ENCODE measurements at places on chromosomes 16 and 17.

DNA sequence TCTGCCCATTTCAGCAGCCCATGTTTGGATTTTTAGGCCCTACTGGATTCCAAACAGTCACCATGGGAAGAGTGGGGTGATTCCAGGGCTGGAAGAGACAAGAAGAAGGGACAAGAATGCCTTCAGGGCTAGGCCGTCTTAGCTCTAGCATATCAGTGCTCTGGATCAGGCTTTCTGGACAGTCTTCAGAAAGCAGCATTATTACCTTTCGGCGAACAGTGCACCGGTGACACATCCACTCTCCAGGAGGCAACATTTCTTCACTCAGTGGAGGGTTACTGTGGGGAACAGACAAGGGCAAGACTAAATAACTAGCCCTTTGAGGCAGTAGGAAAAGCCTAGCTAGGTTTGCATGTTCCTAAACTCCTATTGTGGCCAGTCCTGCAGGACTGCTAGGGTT lies 23.9 kb upstream of the DHRS13 start:
- DNase-seq = no peak

DNA sequence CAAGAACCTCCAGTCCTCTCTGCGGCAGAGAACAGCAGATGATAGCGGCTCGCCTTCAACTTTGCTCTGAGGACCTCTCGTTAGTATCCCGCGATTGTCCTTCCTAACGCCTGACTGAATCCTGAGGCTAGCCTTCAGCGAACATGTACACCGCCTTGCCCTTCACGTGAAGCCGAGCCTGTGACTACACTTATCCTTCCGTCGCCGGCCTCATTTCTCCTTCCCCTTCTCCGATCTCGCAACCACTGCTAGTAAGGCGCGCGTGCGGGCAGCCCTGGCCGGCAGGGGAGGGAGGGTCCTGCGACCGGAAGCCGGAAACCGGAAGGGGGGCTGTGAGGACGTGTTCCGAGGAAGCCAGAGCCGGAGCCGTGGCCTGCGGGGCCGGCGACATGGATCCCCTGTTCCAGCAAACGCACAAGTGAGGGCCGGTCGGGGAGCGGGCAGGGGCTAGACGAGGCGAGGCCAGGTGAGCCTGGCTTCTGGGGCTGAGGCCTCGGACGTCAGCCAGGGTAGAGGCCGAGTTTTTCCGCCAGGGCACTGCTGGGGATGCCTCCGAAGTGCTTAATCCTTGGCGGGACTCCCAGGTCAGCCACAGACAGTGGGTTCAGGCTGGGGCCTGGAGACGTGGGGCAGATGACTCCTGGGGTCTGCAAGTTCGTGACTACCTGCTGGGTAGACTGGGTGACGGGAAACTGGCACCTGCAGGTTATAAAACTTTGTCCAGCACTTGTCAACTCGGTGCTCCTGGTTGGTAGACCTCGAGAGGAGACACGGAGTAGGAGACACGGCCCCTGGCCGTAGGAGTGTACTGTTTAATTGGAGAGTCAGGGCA lies at the start of gene GOSR2:
Gene GOSR2 (plus strand): TSS at position 357 of the 832 bp plus-strand sequence. CDS start 33 bp downstream, at position 390.
- peak; percentile 77 for DNase-seq

DNA sequence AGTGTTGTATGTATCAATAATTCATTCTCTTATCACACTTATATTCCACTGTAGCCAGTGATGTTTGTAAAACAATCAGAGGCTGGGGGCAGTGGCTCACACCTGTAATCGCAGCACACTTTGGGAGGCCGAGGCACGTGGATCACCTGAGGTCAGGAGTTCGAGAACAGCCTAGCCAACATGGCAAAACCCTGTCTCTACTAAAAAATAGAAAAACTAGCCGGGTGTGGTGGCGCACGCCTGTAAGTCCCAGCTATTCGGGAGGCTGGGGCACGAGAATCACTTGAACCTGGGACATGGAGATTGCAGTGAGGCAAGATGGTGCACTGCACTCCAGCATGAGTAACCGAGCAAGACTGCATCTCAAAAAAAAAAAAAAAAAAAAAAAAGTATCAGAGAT lies 217.0 kb downstream of the CPPED1 start:
- no peak for DNase-seq

- DNase-seq = no peak
Measured at GRCh38 chr17:57282296-57282695, 26.0 kb downstream of the MSI2 start.

DNA sequence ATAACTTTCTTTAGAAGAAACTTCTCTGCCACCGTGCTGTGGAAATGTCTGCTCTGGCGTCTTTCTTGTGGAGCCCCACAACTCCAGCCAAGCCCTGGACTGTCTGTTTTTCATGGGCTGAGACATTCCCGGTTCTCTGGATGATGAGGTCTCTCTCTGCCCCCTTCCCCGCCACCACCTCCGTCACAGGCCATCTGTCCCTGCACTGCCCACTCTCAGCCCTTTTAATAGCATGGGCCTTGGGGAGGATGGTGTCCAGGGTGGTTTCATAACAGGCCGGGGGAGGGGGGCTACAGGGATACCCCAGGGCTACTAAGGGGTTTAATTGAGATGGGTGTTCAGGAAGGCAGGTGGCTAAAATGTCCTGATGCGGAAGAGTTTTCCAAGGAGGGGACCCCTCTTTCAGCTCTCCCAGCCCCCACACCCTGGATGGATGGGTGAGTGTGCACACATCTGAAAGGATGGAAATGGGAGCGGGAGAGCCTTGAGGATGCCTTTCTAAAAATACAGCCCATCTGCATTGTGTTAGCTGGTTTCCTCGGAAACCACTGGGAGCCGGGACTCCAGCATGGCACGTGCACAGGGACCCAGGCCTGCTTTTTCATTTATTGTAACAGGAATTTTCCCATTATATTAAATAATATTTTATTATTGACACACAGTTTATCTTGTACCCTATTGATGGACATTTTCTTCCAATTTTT lies 14.6 kb upstream of the NDRG4 start:
- no peak for DNase-seq

GRCh38 chr17:50502301-50502990 lies 5.8 kb upstream of the MYCBPAP start:
- DNase-seq = no peak

DNA sequence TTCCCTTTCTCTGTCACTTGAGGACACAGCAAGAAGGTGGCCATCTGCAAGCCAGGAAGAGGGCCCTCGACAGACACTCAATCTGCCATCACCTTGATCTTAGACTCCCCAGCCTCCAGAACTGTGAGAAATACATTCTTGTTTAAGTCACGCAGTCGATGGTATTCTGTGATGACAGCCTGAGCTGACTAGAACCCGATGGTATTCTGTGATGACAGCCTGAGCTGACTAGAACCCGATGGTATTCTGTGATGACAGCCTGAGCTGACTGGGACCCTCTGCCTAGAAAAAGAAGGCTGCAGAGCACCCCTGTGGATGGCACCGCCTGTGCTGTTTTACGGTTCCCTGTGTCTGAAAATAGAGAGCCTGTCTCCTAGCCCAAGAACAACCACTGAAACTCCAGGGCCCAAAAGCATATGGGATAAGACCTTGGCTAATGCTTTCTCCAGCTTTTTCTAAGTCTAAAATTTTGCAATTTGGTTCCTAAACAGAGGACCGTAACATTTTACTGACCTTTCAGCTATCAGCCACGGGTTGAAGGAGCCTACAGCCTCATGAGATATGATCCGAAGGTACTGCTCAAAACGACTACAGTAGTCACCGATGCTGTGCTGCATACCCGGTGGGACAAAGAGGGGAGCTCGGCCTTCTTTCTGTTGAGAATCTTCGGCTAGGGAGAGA lies 33.1 kb upstream of the PITPNM3 start:
- no peak for DNase-seq

DNA sequence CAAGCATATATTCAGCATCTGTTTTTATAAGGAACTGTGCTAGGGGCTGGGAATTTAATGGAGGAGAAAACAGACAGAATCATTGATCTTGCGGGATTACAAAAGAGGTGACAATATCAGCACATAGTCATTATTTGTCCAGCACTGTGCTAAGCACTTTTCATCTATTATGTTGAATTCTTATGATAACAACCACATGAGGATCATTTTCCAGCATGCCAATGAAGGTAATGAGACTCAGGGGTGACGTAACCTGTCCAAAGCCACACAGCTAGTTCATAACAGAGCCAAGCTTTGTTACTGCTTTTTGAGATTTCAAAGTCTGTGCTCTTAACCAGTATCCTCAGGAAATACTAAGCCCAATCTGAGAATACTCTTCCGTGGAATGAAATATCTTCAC lies 503.3 kb downstream of the CDH13 start:
- DNase-seq = no peak

DNA sequence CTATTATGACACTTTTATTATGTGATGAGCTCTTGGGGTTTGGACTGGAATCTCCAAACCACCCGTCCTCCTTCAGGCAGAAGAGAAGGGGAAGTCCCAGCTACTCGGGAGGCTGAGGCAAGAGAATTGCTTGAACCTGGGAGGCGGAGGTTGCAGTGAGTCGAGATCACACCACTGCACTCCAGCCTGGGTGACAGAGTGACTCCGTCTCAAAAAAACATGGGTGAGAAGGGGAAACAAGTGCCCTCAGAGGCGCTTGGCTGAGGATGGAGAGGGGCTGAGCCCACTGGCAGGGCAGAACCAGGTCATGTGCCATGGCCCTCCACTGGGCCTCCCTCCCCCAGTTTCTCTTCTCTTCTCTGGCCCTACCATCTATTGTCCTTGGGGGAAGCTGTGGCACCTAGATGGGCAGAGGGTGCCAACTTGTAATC lies 120.9 kb upstream of the SMURF2 start:
- DNase-seq = no peak

GRCh38 chr16:58530179-58530578 lies 14.9 kb downstream of the SETD6 start:
- no peak for DNase-seq

- no peak for DNase-seq
Measured at GRCh38 chr16:9099131-9099625, 7.7 kb downstream of the HAPSTR1 start.

GRCh38 chr17:79953335-79953734 lies 82.3 kb downstream of the TBC1D16 start:
- DNase-seq = no peak

DNA sequence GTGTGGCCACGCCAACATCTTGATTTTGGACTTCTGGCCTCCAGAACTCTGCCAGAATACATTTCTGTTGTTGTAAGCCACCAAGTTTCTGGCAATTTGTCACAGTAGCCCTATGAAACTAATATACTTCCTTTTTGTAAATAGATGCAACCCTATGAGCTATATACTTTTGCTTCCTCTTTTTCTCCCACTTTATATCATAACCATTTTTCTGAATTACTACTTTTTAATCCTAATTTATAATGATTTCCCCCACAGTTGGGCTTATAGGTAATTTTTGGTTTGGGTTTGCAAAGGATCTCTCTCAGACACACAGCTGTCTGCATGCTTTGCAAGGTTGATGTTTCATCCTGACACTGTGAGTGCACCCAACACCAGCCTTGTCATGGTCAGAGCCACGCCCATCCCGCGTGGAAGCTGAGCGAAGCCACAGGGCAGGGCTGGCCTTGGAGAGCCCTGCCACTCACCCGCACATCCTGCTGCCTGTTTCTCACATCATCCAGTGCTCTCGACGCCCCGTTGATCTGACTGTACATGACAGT lies 5.8 kb downstream of the TRIM25 start:
- no peak for DNase-seq

DNA sequence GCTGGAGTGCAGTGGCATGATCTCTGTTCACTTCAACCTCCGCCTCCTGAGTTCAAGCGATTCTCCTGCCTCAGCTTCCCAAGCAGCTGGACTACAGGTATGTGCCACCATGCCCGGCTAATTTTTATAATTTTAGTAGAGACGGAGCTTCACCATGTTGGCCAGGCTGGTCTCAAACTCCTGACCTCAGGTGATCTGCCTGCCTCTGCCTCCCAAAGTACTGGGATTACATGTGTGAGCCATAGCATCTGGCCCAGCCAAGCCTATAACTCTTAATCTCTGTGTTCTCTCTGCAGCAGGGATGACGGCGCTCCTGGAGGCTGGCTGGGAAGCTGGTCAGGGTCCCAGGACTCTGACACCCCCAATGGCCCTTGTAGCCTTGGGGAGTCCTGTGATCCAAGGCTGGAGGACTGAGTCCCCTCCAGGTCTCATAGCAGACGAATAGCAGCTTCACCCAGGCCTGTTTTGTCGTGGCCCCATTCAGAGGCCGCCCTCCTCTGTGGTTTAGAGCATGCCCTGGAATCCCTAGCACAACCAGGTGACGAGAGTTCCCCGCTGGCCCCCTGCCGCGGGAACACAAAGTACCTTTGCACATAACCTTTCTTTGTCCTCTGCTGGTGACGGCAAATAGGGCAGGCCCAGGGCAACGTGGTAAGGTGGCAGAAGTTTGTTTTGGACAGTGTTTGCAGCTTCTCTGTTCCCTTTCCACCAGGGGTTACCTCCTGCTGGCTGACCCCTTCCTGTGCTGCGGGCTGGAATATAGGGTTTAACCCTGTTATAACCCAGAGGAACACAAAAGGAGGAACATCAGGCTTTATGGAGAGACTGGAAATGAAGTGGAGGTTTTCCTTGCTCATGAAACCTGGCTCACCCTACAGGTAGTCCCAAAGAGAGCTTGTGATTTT lies 43.0 kb upstream of the TOB1 start:
- no peak for DNase-seq

GRCh38 chr16:1839554-1839953 lies 12.5 kb downstream of the FAHD1 start:
- DNase-seq = no peak

- DNase-seq = no peak
Measured at GRCh38 chr17:81898029-81898866, 3.8 kb upstream of the NPB start.

GRCh38 chr16:85284141-85284817 lies 172.0 kb upstream of the CIBAR2 start:
- peak; percentile 27 for DNase-seq

DNA sequence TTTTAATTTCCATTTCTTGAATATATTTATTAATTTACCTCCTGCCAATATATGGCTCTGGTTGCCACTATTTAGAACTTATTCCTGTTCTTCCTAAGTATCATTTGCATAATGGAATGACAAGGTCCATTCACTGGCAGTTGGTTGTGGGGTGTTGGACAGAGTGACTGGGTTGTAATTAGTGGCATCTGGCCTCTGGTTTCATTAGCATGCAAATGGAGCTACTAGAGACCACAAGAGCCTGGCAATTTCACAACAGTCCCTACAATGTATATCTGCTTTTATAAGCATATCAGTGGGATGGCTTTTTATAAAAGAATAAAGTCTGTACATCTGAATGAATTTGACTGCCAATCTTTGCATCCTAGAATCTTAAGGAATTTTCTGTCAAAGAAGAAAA lies 1030.9 kb upstream of the CDH8 start:
- no peak for DNase-seq

DNA sequence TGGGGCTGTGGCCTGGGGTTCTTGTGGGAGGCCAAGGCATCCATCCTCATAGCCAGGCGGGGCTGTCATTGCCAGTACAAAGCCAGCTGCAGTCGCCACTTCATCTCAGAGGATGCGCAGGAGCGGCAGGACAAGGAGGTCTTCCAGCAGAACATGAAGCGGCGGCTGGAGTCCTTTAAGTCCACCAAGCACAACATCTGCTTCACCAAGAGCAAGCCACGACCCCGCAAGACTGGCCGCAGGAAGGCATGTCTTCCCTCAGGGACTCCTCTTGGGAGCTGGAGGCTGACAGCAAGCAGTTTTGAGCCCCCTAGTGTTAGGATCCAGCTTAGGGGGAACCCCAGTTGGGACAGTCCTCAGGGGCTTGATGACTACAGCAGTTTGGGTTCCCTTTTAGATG lies 15.1 kb upstream of the PLEKHG4 start:
- no peak for DNase-seq

Measured in NCI-H1417 treated with DMSO at 0.1 percent for 48 hours (cell line).